ENCODE measurements at places on chromosomes 13 and 19.

GRCh38 chr19:8233370-8233769, 24.2 kb downstream of the CERS4 start:
- no peak for DNase-seq

- DNase-seq, result no peak
Measured at GRCh38 chr19:5122121-5122400, 153.1 kb downstream of the KDM4B start.

- DNase-seq, result no peak
Measured at GRCh38 chr19:10074153-10074552, 12.0 kb upstream of the SHFL start.

DNA sequence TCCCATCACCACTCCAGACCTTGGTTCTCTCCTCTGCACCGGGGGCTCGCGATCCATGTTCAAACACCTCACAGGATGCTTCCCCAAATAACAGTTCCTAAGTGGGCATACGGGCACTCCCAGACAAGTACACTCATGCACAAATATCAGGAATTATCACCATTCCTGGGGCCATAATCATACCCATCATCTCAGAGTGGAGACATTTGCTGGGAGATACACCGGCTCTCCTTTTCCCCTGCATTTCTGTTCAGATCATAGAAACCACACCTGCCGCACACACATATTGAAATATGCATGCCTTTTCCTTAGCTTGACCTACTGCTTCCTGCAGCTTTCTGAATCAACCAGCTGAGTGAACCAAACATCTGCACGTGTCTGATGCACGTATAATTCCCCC, 33.9 kb upstream of the MBNL2 start:
- no peak for DNase-seq

DNA sequence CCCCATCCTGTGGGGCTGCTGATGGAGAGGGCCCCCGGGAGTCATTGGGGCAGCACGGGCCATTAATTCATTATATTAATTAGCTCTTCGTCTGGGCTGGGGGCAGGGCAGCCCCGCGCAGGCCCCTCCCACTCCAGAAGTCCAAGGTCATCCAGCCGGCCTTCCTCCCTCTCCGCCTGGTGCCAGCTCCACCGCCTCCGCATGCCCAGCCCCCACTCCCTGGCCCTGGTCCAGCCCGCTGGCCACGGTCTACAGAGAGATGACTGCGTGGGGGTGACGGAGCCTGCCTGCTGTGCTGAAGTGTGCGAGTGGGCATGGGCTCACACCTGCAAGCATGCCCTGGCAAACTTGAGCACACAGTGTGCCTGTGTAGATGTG, 8.8 kb downstream of the IGLON5 start:
- no peak for DNase-seq
